ENCODE measurements at places on chromosomes 1 and 21.

- no peak for DNase-seq
Measured at GRCh38 chr1:175353066-175353465, 160.5 kb upstream of the KIAA0040 start.

DNA sequence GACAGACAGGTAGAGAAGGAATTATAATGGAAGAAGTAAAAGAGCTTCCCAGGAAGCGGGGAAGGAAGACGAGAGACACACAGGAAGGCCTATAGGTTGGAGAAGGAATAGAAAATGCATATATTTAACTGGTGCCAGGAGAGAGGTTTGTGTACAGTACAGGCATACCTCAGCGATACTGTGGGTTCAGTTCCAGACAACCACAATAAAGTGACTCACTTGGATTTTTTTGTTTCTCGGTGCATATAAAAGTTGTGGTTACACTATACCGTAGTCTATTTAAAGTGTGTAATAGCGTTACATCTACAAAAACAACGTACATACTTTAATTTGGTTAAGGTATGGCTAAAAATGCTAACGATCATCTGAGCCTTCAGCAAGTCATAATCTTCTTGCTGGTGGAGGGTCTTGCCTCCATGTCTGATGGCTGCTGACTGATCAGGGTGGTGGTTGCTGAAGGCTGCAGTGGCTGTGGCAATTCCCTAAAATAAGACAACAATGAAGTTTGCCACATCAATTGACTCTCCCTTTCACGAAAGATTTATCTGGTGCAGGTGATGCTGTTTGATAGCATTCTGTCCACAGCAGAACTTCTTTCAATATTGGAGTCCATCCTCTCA, 16.0 kb downstream of the YARS1 start:
- DNase-seq: peak; percentile 42

DNA sequence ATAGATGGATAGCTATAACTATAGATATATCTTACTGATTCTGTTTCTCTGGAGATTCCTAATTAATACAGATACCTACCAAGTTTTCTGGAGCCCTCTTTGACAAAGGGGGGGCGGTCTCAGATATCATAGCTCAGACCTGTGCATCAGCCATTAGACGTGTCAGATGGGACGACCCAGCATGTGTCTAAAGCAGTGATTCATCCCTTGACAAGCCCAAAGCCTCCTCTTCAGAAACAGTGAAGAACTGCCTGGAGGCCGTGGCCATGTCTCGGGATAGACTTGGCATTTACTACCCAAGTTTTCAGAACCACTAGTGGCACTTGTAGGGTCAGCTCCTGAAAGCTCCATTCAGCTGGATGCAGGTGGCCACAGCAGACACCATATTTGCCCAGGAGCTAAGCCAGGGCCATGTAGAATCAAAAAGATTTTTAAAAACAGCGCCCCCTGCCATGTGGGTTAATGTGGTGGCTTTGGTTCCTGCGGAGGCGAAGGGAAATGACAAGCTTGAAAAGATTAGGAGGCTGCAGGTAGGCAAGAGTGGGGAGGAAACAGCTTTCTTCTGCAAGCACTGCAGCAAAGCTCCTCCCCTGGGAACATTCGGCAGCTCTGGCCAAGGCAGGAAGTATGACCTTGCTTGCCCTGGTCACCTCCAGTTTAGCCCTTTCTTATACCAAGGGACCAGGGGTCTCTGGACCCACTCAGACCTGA, 82.2 kb downstream of the FBXO2 start:
- no peak for DNase-seq

GRCh38 chr1:2906085-2906484, 104.6 kb upstream of the TTC34 start:
- no peak for DNase-seq

DNA sequence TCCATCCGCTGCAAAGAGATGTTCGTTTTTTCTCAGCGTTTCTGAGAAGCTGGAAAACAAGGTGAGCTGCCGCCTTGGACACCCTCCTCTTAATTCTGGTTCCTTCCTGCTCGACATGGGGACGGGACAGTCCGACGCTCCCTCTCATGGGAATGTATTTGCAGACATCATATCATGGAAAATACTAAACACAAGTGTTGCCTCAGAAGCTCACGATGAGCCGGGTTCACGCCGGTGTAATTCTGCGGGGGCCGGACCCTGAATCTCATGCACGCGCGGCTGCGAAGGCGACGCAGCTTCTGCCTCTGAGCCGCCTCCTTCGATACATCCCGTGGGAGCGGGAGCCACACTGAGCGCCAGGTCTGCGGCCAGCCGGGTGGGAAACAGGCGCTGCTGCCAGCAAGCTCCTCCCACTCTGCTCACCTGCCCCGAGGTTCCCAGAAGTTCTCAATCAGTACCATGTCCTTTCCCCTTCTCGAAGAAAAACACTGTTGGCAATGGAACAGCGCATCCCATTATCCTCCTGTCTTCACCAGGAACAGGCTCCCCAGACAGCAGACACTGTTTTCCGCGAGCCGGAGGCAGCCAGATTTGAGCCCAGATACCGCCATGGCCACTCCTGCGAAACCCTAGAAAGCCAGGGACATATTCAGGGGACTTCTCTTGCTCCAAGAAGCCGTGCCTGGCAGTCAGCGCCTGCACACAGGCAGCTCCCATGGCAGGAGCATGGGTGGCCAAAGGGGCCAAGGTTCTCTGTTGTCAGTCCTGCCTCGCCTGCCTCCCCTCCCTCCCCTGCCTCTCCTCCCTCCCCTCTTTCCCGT, 98.0 kb downstream of the WDR4 start:
- no peak for DNase-seq

Measured in LHCN-M2 (cell line).